ENCODE measurements at places on chromosomes 2 and 18. TPM values are rescaled to one million over a fixed set of nuclear protein-coding genes. Genes with fewer than 3 reads are reported as not detected.

DNA sequence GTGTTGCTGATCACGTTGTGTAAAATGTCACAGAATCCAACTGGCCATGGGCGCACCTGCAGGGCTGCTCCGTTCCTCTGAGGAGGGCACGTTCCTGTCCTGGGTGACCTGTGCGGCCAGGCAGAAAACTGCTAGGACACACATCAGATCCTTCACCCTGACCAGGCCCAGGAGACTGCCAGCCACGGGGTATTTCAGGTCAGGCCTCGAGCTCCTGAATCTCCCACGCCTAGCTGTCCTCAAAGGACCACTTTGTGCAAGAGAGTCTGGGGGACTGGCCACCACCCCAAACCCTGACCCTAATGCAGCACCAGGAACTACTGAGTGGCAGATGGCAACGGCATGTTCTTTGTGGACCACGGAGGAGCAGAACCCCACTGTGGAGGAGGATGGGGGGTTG is 11.1 kb downstream of the PRLH start:
- no peak for DNase-seq

DNA sequence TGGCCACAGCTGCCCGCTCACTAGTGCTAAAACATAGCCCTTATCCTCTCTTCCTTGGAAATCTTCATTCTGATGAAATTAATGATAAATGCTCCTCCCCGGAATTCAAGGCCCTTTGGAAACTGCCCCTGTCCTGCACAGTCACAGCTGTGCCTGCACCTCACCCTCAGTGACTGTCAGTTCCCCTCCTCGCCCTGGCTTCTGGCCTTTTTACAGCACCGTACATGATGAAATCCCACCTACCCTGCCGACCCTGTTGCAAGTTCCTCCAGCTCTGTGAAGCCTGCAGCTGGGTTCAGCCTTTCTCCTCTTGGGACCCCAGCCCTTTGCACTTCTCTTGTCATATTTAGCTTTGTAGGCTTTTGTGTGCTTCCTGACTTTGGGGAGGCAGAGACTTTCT is 48.4 kb downstream of the DCDC2C start:
- DNase-seq: no peak

DNA sequence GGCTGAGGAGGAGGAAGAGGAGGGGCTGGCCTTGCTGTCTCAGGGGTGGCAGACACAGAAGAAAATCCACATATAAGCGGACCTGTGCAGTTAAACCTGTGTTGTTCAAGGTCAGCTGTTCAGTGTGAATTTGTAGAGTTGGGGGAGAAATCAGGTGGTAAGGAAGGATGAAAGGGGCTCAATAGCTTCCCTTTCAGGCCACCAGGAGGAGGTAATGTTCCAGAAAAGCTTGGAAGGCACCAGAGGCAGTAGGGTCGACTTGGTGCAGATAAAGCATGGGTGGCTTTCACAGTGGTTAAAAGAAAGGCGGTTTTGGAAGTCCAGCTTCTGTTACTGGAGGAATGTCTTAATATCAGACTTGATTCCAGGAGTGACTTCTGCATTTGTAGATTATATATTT is 167.4 kb downstream of the THSD7B start:
- DNase-seq: peak; percentile 0

DNA sequence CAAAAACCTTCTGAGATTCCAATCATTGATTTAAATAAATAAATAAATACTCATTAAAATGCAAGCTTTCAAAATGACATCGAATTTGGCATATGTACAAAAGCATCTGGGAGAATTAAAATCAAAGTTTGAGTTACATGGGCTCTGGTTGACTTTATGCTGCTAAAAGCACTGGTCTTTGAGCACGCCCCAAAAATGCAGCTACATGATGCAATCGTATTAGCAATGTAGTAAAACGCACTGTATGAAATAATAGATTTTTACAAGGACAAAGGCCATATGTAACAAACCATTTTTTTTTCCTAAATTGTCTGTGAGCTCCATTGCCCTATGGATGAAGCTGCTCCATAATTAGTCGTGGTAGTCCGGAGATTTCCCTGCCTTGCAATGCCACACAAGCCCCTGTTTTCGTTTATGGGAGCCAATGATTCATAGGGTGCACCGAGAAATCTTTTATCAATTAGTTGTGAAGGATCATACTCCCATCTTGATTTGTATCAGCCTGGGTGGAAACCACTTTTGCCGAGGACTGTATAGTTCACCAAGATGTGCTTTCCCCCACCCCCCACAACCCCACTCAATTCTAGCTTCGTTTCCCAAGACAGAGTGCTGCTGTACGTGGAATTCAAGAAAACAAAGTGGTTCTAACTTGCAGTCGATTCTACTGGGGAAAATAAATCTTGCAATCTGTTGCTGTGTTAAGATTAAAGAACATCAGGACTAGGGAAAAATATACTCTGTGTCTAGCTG is 268.4 kb downstream of the IRS1 start:
- peak; percentile 9 for DNase-seq

The SKA1 gene
- 3.0 TPM for total RNA-seq

GRCh38 chr2:54528311-54528955 is 72.3 kb downstream of the SPTBN1 start:
- DNase-seq: peak; percentile 56

The CYRIA gene
- 5.6 TPM for total RNA-seq

GRCh38 chr18:57542812-57543427 is 43.6 kb downstream of the FECH start:
- DNase-seq: peak; percentile 32

- DNase-seq: no peak
Observed at GRCh38 chr2:240869109-240869955, 708 bp downstream of the AGXT start.

- peak; percentile 30 for DNase-seq
Observed at GRCh38 chr18:49597157-49597931, 35.5 kb downstream of the LIPG start.

DNA sequence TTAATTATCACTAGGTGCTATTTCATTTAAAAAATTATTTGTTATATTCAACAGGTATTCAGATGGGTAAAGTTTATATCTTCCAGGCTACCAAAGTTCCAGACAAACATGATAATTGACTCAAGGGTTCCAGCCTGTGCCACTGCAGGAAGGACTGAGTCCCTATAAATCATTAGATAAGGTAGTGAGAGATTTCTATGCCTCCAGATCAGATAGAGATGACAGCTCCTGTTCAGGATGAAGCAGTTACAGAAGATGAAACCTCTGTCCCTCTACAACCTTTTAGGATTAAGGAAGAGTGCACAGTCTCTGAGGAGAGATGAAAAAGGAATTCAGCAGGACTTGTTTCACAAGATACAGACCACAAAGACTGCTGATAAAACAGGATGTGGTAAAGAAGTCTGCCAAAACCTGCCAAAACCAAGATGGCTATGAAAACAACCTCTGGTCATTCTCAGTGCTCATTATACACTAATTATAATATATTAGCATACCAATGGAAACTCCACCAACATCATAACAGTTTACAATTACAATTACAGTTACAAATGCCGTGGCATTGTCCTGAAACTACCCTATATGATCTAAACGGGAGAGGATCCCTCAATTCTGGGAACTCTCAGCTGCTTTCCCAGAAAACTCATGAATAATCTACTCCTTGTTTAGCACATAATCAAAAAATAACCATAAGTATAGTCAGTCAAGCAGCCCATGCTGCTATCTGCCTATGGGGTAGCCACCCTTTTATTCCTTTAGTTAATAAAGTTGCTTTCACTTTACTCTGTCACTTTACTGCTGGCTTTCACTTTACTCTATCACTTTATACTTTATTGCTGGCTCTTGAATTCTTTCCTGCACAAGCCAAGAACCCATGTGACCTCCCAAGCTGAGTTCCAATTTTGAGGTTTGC is 288.5 kb downstream of the PDE11A start:
- DNase-seq: peak; percentile 77

The EMX1 gene
- total RNA-seq: not detected

The EVX2 gene
- not detected for total RNA-seq

The SERPINB11 gene
- not detected for total RNA-seq

GRCh38 chr2:29518646-29519337 is 402.6 kb downstream of the ALK start:
- no peak for DNase-seq

- DNase-seq: no peak
Observed at GRCh38 chr2:234099266-234099665, 48.8 kb downstream of the SPP2 start.

The HDAC4 gene
- 28.3 TPM for total RNA-seq

The SULT1C3 gene
- not detected for total RNA-seq

DNA sequence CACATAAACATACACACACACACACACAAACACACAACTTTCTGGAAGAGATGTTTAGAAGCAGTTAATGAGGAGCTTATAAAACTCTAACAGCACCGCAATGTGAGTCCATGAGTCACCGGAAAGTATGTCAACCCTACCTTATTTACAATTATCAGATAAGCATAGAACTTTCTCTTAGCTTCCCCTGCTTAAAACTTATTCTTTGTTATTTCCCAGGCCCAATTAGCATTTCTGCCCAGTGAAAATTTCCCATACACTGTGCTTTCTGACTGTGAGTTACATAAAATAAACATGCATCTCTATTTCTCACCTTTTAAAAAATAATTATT is 737.6 kb downstream of the LRP1B start:
- peak; percentile 56 for DNase-seq

DNA sequence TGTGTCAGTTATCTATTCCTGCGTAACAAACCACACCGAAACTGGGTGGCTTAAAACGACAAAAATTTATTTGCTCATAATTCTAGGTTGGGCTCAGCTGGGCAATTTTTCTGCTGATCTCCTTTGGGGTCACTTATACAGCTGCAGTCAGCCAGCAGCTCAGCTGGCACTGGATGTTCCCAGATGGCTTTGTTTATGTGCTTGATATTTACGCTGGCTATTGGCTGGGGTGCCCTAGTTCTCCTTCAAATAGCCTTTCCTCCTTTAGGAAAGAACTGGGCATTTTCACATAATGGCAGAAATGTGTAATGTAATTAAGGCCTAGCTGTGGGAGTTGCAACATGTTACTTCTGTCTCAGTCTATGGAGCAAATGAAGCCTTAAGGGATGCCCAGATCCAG is 142.2 kb downstream of the B3GNT2 start:
- DNase-seq: no peak
